Aorta (tissue), 5 donors: ENCODE measurements at places on chromosomes 12 and 14.
A peak's percentile ranks its signal among the peaks of the same experiment; 100 is the strongest.

DNA sequence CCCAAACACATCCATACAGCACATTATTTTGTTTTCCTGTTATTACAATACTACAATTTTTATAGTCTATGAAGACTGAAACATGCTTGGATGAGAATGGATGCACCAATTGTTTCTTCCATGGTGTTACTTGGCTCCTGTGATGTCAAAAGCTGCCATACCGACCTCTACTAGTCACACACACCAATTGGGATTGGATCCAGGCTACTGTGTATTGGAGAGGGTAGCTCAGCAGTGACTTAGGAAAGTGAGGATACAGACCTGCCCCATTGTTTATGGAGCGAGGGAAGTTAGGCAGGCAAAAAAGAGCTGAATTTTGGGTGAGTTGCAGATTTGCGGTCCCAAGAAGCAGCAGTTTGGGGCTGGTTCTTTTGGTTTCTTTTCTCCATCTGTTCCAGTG lies 30.8 kb upstream of the AKAP6 start:
- no peak for DNase-seq

DNA sequence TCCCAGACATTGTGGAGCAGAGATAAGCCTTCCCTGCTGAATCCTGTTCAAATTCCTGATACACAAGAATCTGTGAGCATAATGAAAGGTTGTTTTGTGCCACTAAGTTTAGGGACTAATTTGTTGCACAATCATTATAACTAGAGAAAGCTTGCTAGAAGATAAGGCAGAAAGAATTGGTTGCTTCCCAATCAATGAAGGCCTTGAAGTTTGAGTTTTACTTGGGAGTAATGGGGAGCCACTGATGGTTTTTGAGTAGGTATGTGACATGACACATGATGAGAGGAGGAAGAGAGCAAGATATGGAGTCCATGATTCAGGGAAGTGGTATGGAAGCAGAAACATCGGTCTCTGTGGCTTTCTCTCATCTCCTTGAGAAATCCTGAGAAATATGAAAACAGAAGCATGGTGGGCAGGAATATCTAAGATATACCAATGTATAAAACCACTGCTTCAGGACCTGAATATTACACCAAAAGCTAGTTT lies 13.3 kb upstream of the TCP11L2 start:
- no peak for DNase-seq

GRCh38 chr12:1844223-1844622 lies 23.9 kb downstream of the LRTM2 start:
- DNase-seq, result peak; percentile 64

DNA sequence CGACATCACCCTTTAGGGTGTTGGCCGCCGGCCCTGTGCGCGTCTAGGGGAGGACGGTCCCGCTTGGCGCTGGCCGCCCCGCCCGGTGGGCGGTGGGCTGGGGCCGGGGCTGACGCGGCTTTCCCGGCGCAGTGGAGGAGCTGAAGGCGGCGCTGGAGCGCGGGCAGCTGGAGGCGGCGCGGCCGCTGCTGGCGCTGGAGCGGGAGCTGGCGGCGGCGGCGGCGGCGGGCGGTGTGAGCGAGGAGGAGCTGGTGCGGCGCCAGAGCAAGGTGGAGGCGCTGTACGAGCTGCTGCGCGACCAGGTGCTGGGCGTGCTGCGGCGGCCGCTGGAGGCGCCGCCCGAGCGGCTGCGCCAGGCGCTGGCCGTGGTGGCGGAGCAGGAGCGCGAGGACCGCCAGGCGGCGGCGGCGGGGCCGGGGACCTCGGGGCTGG lies 3.6 kb downstream of the TNFAIP2 start:
- peak; percentile 79 for DNase-seq

DNA sequence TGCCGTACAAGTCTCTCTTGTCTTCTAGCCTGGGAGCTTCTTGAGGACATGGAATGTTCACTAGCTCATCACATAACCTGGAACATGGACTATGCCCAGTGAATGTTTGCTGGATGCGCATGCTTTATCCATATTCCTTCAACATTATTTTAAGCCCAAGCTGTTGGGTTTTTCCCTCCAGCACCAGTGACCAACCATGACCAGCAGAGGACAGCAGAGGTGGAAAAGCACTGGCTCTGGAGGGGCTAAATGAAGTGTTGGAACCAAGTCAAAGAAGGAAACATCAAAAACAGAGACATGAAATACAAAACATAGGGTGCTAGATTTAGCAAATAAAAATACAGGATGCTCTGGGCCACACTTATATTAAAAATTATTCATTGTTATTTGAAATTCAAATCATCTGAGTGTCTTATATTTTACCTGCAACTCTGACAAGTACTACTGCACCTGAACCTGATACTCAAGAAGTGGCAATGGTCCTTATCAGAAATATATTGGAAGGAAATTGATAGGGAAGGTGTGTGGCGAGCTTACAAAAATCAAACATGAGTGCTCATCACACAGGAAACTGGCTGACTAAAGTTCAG lies 23.1 kb upstream of the HELB start:
- DNase-seq, result no peak

GRCh38 chr14:71956920-71957563 lies 24.8 kb downstream of the RGS6 start:
- DNase-seq, result no peak

- no peak for DNase-seq
Observed at GRCh38 chr12:2243275-2243674, 190.5 kb downstream of the CACNA1C start.

DNA sequence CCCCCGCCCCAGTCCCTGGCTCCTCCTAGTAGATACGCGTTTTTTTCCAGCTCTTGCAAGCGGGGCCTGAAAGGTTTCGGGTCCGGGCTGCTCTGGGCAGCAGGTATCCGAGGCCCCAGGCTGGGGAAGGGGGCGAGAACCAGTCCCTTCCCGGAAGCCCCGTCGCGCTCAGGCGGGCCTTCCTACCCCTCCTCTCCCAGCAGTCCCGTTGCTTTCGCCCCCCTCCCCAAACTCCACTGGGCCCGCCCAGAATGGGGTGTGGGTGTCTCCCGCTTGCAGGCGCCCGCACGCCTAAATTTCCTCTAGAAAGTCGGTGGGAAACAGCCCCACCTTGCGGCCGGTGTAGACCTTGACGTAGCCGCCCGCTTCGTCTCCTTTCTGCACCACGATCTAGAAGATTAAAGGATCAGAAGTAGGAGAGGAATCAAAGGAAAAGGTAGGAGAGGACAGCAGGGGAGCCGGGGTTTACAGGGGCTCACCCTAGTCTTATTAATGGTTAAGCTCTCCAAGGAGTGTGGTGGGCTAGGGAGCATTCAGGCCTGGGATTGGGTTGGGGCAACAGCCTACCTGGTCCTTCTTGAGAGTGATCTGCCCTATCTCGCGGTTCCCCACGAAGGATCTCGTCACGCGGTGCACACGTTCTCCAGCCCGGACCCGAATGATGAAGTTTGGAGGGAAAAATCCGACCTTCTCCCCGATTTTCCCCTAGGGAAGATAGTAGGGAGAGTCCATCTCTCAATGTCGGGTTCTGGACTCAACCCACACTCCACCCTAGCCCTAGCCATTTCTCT lies 7.3 kb downstream of the STAC3 start:
- DNase-seq, result peak; percentile 86

GRCh38 chr12:68565391-68565903 lies 45.3 kb upstream of the RAP1B start:
- no peak for DNase-seq

DNA sequence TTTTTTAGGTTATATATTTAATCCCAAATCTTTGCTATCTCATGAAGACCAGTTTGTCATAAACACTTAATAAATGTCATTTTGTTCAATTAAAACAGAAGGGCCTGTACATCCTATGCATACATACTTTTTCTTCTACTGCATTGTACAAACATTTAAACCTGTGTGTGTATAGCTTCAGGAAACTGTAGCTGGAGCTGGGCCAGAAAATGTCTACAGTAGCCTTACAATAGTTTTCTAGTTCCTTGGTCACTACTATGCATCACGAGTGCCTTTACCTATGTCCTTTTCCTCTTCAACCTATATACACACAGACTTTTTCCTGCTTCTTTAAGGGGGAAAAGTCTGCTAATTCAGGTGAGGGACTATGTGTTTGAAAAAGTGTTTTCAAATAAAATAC lies 302.8 kb downstream of the PAWR start:
- DNase-seq, result no peak

- no peak for DNase-seq
Observed at GRCh38 chr12:116718655-116719454, 19.0 kb downstream of the SPRING1 start.

GRCh38 chr12:62250671-62251608 lies 9.3 kb upstream of the USP15 start:
- no peak for DNase-seq

DNA sequence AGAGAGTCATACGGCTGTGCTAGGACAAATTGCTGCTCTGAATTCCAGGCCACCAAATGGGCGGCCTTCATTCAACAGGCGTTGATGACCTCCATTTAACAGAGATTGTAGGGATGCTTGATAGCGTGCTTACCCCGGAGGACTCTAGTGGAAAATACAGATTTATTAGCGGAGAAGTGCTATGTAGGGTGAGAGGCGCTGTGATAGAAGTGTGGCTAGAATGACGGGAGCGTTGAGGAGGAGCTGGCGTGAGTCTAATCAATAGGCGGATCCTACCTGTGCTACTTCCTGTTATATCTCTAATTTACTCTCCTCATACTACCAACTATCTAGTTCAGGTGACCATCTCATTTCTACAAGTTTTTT lies 668 bp downstream of the MRPS35 start:
- DNase-seq, result no peak

- DNase-seq, result no peak
Observed at GRCh38 chr12:66550626-66551025, 128.2 kb downstream of the GRIP1 start.

- DNase-seq, result no peak
Observed at GRCh38 chr12:47385653-47386052, 305.9 kb upstream of the AMIGO2 start.

DNA sequence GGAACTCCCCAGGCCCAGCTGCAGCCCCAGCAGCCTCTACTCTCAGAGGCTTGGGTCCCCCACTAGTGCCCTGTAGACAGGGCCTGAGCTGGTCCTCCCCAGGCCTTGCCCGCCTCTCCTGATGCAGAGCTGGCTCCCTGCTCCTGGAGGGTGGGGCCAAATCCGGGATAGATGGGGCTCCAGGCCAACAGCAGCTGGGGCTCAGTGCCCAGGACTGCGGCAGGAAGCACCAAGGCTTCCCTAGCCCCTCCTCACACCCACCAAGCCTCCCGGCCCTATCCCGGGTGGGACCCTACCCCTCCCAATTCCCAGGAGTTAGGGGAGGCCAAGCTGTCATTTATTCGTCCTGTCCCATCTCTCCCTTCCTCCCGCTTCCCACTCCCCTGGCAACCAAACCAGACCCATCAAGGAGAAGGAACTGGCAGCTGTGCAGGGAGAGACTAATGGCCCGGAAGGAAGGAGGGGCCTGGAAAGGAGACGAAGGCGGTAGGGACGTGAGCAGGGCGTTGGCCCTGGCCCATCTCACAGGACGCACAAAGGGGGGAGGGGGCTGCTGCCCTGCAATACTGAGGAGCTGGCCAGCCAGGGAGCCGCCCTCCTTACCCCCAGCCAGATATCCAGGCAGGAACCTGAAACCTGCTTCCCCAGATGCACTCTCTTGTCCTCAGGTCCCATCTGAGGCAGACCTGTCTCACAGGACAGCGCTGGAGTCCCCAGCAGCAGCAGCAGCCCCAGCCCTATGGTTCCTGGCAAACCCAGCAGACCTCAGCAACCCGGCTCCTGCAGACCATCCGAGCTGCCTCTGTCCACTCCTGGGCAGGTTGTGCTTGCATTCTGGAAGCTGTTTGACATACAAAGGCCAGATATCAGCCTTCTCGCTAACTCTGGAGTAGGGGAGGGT lies 1.6 kb upstream of the PRPH start:
- peak; percentile 88 for DNase-seq

DNA sequence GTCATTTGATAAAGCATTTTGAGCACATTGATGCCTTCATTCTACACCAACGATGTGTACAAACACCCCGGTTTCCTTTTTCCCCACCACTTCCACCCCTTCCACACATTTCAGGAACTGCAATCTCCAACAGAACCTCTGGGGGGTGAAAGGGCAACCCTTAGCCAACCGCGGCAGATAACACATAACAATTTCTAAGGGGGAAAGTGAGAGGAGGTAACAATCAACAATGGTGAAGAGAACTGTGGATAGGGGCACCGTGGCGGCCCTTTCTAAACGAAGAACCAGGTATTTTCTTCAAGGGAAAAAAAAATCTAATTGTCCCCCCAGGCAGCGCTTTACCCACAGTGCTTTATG lies 1.1 kb downstream of the KITLG start:
- no peak for DNase-seq

DNA sequence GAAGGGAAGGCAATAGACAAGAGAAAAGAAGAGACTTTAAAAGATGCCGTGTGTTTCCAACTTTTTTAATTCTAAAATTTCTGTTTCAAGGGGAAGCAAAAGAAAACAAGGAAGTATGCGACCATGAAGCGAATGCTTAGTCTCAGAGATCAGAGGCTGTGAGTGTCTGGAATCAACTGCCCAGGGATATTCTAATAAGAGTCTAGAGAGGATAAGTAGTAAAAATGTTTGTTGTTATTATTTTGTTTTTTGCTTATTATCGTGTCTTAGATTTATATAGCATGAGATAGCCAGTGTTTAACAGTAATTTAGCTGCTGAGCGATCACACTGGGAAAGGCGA lies 421 bp downstream of the FCF1 start:
- DNase-seq, result no peak

DNA sequence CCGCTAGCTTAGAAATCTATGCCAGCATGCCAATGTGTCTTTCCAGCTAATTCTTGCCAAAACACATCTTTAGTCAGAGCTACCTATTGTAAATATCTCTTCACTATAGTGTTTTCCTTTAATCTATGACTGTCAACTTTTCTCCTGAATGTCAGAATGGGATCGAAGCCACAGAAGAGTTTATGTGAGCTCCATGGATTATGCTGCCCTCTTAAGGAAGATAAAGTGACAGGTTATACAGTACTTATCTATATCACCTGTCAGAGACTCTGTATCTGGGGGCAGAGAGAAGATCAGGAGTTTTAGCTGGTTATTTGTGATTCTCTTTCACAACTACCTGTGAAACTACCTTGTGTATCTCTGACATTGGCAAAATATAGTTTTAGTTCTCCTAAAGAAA lies 204.3 kb upstream of the SEL1L start:
- DNase-seq, result no peak

GRCh38 chr12:53986686-53987483 lies 1.9 kb downstream of the HOXC10 start:
- DNase-seq, result no peak

DNA sequence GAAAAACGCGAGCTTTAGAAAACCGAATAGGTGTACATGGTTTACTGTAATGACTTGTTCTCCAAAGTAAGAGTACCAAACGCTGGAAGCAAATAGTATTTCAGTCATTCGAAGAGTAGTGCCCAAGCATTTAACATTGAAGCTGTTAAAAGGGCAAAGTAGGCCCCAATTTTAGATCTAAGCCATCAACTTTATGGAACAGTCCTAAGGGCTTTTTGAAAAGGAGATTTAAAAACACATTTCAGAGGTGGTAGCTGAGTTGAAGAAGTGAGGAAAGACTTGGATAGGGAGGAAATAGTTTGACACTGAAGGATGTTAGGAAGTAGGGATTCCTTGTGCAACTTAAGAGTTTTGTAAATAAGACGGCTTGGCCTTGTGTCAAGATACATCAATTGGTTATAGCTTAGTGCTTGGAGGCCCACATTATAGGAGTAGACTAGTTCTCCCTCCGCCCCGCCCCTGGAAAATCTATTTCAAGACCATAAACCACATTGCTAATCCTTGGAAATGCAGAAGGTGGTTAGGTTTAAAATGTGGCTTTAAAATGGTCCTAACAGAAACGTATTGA lies 783 bp upstream of the TUBA1B start:
- DNase-seq, result no peak

- no peak for DNase-seq
Observed at GRCh38 chr12:92041742-92042141, 103.9 kb downstream of the BTG1 start.

- no peak for DNase-seq
Observed at GRCh38 chr12:45912774-45913173, 77.6 kb downstream of the SCAF11 start.
